ENCODE measurements at places on chromosomes 1 and 21. TPM values are rescaled to one million over a fixed set of nuclear protein-coding genes. Genes with fewer than 3 reads are reported as not detected.

Gene RGL1
- total RNA-seq, result 24.6 TPM

Gene OR6N1
- not detected for total RNA-seq

- DNase-seq, result no peak
These were observed 19.1 kb downstream of the OLFML3 start for GRCh38 chr1:113998361-113998760.

DNA sequence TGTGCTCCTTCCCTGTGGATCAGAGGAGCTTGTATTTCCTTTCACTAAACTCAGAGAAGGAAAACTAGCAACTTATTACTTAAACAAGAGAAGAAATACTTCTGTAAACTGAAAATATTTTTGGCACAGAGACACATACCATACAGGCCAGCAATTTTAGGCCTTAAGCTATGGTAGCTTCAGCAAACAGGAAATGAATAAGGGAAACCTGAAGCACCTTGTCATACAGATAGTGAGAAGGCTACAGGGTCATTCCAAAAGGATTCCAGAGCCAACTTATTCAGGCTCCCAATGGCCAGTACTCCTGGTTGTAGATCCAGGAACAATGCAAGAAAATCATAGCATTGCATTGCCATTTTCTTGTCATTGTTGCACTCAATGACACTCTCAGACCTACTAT, 9.1 kb upstream of the KYAT3 start:
- no peak for DNase-seq

DNA sequence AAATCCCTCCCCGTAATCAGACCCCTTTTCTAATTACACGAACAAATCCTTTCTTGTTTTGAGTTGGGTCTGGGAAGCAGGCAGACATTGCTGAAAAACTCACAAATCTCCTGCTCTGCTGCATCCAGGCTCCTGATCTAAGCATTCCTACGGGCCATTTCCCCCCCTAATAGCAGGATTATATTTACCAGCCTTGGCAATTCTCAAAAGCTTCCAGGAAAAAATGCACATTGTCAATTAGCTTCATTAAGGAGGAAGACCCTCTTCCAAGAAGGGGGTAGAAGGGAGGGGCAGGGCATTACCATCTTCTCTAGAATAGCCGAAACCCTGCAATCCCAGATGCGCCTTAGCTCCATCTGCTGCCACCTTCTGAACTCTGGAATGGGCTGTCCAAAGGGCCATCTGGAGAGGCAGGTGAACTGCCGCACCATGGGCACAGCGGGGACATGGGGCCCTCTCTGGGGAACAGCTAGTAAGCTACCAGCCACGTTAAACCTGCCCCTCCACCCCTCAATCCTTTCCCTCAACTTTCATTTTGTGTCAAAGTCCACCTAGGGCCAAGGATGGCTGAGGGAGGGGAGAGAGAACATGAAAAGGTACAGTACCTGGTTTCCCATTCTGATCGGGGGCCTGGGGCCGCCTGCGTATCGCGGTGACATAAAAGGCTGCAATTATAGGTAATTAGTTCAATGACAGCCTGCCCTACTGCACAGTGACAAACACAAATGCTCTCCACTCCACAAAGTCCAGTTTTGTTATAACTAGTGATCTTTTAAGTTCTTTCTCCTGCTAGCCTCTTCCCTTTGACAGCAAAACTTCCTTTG, 56.8 kb downstream of the MRPL37 start:
- no peak for DNase-seq

GRCh38 chr1:213942061-213942460, 45.7 kb upstream of the PROX1 start:
- no peak for DNase-seq

GRCh38 chr1:2913091-2913490, 108.2 kb upstream of the ACTRT2 start:
- DNase-seq, result no peak

GRCh38 chr1:7106442-7107108, 321.3 kb downstream of the CAMTA1 start:
- no peak for DNase-seq

Gene MYOG
- not detected for total RNA-seq

Gene GIPC2
- total RNA-seq, result 0.36 TPM

- DNase-seq, result peak; percentile 41
These were observed 15.2 kb upstream of the KDM4A start for GRCh38 chr1:43634721-43635120.

GRCh38 chr1:199265319-199265718, 626.5 kb downstream of the PTPRC start:
- DNase-seq, result no peak

DNA sequence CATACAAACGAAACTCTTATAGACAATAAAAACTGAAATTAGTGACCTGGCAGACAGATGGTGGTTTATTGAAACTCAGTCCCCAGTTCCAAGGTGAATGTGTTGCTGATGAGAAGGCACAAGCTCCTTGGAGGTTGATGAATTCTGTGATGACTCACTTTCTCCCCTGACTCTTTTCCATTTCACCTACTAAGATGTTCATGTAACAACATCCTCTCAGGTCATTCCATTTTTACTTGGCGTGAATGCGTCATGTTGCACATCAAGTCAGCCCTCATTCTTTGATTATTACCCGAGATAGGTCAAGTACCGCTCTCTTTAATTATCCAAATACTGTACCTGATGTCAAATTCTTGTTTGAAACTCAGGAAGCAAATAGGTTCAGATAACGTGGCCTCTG, 10.1 kb upstream of the IL10RB start:
- no peak for DNase-seq

DNA sequence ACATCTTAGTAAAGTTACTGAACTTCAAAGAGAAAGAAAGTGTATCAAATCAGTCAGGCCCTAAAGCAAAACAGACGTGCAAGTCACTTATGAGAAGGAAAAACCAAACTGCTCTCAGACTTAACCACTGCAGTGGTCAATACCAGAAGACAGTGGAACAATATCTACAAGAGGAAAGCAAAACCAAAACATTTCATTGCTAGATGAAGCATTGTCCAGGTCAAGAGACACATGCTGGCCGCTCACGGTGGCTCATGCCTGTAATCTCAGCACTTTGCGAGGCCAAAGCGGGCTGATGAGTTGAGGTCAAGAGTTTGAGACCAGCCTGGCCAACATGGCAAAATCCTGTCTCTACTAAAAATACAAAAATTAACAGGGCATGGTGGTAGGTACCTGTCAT, 82.0 kb upstream of the MROH9 start:
- DNase-seq, result no peak

DNA sequence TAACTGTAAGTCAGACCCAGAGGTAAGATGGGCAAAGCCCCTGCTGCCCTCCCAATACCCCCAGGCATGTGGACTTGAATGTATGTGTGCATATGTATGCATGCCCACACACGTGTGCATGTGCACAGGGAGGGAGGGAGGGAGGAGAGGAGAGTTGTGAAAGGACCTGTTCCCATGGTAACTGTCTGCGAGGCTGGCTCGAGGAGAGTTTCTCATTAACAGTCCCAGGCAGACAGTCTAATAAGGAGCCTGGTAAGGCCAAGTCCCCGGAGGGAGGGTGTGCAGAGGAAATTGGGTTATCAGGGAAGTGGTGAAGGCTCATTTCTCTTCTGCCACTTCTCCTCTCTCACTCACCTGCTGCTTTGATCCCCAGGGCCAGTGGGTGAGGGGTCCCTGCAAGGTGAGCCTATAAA, 74.9 kb downstream of the NFASC start:
- no peak for DNase-seq

DNA sequence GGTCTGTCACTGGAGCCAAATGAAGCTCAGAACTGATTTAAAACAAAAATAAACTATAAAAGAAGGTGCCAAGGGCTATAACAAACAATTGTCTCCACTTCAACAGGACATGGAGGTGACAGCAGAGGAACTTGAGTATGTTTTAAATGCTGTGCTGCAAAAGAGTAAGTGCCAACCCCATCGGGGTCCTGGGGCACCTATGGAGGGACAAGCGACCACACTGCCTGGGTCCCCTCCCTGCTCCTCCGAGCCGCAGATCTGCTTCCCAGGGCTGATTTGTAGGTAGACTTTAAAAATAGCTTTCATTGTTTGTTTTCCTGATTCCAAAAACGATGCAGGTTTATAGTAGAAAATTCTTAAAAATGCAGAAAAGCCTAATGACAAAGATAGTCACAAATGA, 42.8 kb downstream of the CAPN9 start:
- DNase-seq, result no peak

Gene NES
- total RNA-seq, result 1.5 TPM

Gene COA6
- 20.3 TPM for total RNA-seq

GRCh38 chr1:63792152-63792551, 18.3 kb downstream of the ROR1 start:
- DNase-seq, result no peak

Measured in osteoblast (primary cell).